ENCODE measurements at places on chromosomes 4 and X. TPM values are rescaled to one million over a fixed set of nuclear protein-coding genes. Genes with fewer than 3 reads are reported as not detected.
A peak's percentile ranks its signal among the peaks of the same experiment; 100 is the strongest.

- H3K36me3 ChIP-seq = no peaks in the 10 kb centered on the region
- no peaks in the 10 kb centered on the region for H3K27me3 ChIP-seq
- no peak overlapping the region for H3K4me3 ChIP-seq
Measured at GRCh38 chr4:52979821-52980590, 117.9 kb downstream of the RASL11B start.

GRCh38 chrX:153970357-153971123 lies 1.1 kb downstream of the HCFC1 start:
- DNase-seq = peak; percentile 87
- H3K36me3 ChIP-seq = peaks cover 40% of the 10 kb centered on the region
- H3K4me3 ChIP-seq = peak overlapping the region; percentile 84
- H3K27ac ChIP-seq = peak overlapping the region; percentile 100

- H3K36me3 ChIP-seq = no peaks in the 10 kb centered on the region
- H3K4me1 ChIP-seq = peaks cover 6% of the 10 kb centered on the region
- peak; percentile 49 for DNase-seq
- H3K4me3 ChIP-seq = no peak overlapping the region
- H3K27ac ChIP-seq = no peak overlapping the region
Measured at GRCh38 chr4:140637836-140638235, 69.1 kb upstream of the UCP1 start.

DNA sequence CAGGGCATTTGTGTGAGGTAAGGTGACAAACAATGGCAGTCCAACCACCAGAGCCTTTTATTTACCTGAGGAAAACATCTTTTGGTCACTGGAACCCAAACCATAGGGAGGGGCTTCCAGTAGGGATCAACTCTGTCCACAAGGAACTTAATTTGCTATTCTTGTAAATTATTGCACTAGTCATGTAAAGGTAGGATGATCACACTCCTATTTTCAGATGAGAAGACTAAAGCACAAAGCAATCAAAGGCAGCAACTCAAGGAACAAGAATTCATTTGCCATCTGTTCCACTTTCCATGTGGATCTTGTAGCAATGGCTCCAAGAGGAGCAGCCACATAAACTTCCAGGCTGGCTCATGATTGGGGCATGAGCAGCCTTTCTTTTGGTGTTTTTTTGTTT lies 35.3 kb downstream of the CD99L2 start:
- no peak overlapping the region for H3K27ac ChIP-seq

DNA sequence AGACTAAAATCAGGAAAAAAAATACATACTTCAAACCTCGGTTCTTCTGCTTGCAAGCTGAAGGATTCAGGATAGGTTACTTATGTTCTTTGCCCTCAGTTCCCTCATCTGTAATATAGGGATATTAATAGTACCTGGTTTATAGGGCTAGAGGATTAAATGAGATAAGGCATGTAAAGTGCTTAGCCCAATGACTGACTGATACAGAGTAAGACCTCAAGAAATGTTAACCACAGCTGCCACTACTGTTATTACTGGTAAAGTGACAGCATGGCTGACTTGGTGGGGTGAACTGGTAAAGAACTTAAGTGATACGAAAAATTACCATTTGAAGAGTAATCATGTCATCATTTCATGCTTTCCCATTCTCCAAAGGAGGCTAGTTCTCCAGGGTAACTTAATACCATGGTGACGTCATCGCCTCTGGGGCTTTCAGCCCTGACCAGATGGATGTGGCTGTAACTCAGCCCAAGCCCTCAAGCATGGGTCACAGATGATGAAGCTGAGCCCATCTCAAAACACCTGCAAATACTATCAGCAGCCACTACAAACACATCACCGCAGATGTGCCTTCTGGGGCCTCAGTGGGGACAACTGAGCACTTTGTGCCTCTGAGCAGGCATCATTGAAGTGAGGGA lies 44.5 kb upstream of the SCML1 start:
- no peaks in the 10 kb centered on the region for H3K36me3 ChIP-seq
- H3K27me3 ChIP-seq = no peaks in the 10 kb centered on the region
- H3K4me3 ChIP-seq = no peak overlapping the region
- peak; percentile 1 for DNase-seq

- peaks cover 4% of the 10 kb centered on the region for H3K27me3 ChIP-seq
- H3K4me1 ChIP-seq = no peaks in the 10 kb centered on the region
- no peak overlapping the region for H3K4me3 ChIP-seq
Measured at GRCh38 chr4:108831886-108832285, 69.0 kb upstream of the ETNPPL start.

GRCh38 chr4:81590596-81590995 lies 118.9 kb upstream of the RASGEF1B start:
- H3K4me3 ChIP-seq = no peak overlapping the region
- 0 out of 3 replicates have a peak, but pooled peaks cover 2% of the 10 kb centered on the region for H3K27me3 ChIP-seq
- no peaks in the 10 kb centered on the region for H3K4me1 ChIP-seq

GRCh38 chr4:95548738-95549245 lies at the start of gene UNC5C:
TSS of gene UNC5C (minus strand) at chr4:95548973.
- H3K4me1 ChIP-seq = no peaks in the 10 kb centered on the region
- peaks cover 26% of the 10 kb centered on the region for H3K27me3 ChIP-seq
- DNase-seq = no peak
- H3K36me3 ChIP-seq = no peaks in the 10 kb centered on the region

DNA sequence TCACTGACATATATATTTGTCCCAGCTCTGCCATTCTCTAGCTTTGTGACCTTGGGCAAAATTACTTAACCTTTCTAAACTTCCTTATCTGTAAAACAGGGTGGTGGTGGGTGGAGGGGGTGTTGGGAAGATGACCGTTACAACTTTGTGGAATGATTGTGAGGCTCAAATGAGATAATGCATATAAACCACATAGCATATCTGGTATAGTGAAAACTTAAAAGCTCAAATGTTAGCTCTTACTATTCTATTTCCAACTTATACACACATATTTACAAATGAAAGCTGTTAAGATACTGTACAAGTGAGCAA lies 52.9 kb upstream of the HPRT1 start:
- peak overlapping the region; percentile 79 for H3K27ac ChIP-seq
- H3K4me1 ChIP-seq = peaks cover 7% of the 10 kb centered on the region
- peaks cover 26% of the 10 kb centered on the region for H3K36me3 ChIP-seq
- no peaks in the 10 kb centered on the region for H3K27me3 ChIP-seq
- H3K4me3 ChIP-seq = no peak overlapping the region

GRCh38 chr4:113311047-113311446 lies 261.6 kb downstream of the ANK2 start:
- no peak overlapping the region for H3K27ac ChIP-seq
- H3K36me3 ChIP-seq = no peaks in the 10 kb centered on the region
- no peak for DNase-seq

DNA sequence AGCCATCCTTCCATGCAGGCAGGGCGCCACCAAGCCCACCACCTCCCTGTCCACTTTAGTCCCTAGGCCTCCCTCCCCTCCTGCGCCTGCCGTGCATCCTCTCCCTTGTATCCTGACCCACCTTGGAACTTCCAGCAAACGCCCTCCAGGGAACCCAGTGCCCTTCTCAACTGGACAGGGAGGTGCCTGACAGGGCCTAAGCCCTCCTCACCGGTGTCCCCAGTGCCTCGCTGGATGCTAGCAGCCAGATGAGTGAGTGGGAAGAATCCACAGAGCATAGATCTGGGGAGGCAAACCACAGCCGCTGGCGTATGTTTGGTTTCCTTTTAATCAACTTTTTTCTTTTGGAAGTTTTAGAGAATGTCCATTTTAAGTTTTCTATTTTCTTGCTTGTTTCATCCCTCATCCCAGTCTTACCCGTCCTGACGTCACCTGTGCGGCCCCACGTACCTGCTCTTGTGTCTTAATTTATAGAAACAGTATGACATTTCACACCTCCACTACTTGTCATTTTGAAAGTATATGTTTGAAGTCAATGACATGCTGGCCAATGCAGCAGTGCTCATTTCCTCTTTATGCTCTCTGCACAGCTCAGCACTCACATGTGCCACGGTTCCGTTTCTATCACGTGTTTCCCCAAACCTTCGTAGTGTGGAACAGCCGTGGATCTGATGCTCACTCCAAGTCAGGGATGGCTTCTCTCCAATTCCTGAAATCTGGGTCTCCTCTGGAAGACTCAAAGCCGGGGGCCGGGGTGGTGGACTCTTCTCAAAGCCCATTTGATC lies 3.4 kb upstream of the HMX1 start:
- no peaks in the 10 kb centered on the region for H3K4me1 ChIP-seq
- no peak overlapping the region for H3K4me3 ChIP-seq
- H3K27ac ChIP-seq = no peak overlapping the region

GRCh38 chr4:7843831-7844593 lies 95.6 kb downstream of the AFAP1 start:
- H3K36me3 ChIP-seq = no peaks in the 10 kb centered on the region
- peak; percentile 62 for DNase-seq
- no peak overlapping the region for H3K27ac ChIP-seq
- H3K4me3 ChIP-seq = no peak overlapping the region
- H3K27me3 ChIP-seq = peaks cover 3% of the 10 kb centered on the region
- no peaks in the 10 kb centered on the region for H3K4me1 ChIP-seq

The SLC10A6 gene
- total RNA-seq = not detected

The RTL9 gene
- total RNA-seq = 0.16 TPM

The MAGEB1 gene
- total RNA-seq = 32.6 TPM

The CTAG1B gene
- total RNA-seq = not detected
